ENCODE measurements at places on chromosomes 2 and 18.
A peak's percentile ranks its signal among the peaks of the same experiment; 100 is the strongest.

DNA sequence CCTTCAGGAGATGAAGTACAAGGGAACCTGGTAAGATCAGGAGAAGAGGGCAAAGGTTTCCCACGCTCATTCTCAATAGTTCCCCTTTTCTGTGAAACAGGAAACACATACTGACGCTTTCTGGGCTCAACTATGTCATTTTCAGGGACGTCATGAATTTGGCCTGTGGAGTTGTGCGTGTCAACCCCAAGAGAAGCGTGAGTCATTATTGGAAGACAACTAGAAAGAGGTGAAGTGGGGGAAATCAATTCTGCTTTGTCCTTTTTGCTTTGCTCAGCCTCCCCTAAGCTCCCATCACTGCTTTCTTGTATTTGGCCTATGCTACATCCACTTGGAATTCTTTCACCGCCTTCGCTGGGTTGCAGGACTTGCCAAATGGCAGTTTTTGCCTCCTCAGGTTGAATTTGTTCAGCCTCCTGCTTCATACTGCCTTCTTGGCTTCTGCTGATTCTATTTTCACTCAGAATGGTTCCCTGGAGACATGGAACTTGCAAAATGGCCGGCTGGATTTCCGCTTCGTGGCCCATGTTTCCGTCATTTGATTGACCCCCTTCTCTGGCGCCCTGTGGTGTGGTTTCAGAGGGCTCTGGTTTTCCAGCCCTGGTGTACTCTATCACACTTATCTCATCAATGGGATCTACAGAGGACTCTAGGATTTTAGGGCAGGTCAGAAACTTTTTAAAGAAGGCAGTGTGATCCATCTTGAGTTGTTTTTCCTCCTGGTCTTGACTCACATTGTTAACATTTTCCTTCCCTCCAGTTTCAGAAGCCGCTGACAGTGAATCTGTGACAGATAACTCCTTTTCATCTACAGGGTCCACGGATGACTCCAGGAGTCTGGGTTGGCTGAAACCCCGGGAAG, 93.3 kb downstream of the ALPK2 start:
- peak; percentile 44 for DNase-seq

DNA sequence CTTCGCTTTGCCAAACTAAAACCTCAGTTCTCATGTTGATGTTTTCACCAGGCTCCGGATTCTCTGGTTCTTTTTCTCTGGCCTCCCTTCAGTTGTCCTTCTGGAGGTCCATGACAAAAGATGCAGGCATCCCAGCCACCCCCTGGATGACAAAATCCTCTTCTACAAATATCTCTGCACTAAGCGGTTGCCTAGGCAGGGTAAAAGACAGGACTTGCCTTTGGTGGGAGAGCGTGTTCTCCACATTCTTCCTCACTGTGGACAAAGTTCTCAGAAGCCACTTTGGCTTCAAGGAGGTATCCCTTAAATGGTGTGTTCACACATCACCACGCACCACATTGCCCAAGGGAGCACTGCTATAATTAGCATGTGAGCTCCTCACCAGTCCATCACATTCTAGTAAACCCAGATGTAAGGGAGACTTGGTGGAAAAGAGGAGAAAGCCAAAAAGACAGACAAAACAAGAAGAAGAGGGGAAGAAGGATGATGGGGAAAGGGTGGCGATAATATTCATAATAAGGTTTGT, 23.6 kb upstream of the MRPL33 start:
- no peak for DNase-seq

- peak; percentile 98 for DNase-seq
These were observed 9.8 kb downstream of the MALL start for GRCh38 chr2:110105608-110106467.

GRCh38 chr2:62478093-62478580, 27.9 kb downstream of the TMEM17 start:
- peak; percentile 49 for DNase-seq

DNA sequence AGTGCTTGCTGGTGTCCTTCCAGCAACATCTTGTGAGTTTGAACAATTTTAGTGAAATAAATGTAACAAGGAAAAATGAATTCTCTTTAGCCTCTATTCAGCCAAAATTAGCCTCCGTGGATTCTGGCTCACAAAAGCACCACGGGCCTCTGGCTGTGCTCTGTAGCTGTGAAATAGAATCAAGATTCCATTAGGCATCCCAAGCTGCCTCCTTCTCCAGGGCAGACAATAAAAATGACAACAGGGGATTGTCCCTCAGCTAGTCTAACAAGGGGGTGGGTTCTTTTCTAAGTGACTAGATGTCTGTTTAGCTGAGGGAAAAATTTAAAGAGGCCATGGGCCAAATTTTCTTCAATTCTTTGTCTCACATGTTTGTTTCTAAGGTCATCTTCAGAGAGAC, 254.7 kb upstream of the FIGN start:
- DNase-seq = no peak

DNA sequence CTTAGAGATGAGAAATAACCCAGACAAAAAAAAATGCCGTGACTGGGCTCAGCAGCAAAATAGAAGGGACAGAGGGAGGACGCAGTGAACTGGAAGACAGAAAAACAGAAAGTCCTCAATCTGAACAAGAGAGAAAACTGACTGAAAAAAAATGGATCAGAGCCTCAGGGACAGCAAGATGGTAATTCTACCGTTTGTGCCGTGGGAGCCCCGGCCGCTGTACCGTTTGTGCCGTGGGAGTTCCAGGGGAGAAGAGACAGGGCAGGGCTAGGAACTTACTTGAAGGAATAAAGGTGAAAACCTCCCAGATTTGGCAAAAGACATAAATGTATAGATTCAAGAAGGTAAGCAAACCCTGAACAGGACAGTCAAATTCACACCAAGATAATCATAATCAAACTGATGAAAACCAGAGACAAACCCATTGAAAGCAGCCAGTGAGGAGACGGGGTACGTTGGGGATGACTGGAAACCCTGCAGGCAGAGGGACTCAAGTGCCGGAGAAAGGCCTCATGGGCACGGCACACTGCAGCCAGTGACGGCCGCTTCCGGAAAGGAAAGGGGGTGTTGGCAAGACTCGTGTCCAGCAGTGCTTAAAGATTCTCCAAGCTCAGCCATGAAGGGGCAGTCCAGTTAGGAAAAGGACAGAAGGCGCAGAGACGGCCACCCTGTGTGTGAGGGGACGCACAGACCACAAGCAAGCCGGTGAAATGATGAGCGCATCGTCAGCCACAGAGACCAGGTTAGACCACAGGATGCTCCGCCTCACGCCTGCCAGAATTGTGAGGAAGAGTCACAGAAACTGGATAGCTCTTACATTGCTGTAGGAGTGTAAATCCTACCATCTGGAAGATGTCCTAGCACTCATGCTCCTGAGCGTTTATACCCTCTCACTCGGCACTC, 40.0 kb upstream of the NFATC1 start:
- DNase-seq = no peak

DNA sequence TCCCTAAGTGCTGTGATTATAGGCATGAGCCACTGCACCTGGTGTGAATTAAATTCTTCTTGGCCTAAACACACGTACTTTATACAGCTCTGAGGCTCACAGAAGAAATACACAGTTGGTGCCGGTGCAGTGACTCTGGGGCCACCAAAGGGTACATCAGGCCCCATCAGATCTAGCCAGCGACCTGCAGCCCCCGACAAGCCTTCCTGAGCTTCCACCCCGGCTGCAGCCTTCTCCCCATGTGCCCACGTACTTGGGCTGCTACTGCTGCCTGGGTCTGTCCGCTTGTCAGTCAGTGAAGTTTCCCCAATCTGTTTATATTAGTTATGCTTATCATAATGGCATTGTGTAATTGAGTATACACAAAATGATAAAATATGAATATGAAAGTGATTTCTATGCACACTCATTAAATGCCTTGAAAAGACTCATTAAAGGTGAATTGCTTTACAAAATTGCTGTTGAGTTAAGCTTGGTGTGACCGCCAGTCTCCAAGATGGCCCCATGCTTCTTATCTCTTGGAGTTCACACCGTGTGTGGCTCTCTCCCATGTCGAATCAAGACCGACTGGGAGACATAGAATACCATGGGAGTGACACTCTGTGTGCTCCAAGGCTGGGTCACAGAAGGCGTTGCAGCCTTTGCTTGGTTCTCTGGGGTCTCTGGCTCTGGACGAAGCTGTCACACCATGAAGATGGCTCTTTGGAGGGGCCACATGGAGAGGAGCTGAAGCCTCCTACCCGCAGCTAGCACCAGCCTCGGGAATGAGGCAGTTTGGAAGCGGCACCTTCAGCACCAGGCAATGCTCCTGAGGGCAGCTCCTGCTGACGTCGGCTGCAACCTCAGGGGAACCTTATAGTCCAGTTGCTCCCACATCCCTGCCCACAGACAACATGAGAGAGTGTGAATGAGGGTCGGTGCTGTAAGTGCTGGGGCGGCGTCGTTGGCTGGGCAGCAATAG, 29.2 kb upstream of the HPCAL1 start:
- DNase-seq = no peak

DNA sequence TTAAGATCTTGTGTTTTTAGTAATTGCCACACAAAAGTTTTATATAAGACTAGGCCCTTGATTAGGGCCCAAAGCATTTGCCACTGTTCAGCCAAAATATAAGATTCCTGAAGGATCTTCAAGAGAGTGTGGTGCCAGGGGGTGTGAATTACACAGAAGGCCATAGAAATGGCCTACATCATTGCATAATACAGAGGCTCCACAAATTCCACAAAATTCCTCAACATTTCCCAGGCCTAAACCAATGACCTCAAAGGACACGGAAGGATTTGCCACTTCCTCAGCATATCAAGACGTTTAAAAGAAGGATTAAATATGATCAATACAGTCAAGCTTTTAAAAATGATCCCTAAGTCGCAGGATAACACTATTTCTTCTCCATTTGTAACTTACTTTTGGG, 24.1 kb downstream of the COL6A3 start:
- DNase-seq = no peak

DNA sequence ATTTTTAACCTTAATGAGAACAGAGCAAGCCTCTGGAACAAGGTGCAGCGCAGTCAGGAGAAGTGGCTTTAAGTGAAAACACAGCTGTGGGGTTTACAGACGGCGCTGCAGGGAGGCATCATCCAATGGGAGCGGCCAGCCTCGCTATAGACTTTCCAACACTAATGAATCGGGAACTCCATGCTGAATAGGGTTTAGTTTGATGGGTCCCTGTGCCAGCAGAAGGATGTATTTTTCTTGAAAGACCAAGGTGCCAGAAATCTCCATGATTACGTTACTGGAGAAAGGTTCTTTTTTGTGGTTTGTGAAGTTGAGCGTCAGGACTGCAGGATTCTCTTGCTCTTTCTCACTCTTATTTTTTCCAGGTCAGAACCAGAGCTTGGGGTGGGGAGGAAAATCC, 87.9 kb upstream of the ALPP start:
- DNase-seq = no peak

- DNase-seq = no peak
These were observed 171.0 kb upstream of the REV1 start for GRCh38 chr2:99660616-99661406.

DNA sequence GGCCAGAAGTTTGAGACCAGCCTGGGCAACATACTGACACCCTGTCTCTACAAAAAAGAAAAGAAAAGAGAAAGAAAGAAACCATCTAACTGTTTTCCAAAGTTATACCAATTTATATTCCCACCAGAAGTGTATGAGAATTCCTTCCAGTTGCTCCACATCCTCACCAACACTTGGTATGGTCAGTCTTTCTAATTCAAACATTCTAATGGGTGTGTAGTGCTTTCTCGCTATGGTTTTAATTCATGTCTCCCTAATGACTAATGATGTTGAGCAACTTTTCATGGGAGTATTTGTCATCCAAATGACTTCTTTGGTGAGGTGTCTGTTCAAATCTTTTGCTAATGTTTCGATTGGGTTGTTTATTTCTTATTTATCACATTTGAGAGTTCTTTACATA, 10.5 kb upstream of the B3GNT7 start:
- DNase-seq = peak; percentile 28

DNA sequence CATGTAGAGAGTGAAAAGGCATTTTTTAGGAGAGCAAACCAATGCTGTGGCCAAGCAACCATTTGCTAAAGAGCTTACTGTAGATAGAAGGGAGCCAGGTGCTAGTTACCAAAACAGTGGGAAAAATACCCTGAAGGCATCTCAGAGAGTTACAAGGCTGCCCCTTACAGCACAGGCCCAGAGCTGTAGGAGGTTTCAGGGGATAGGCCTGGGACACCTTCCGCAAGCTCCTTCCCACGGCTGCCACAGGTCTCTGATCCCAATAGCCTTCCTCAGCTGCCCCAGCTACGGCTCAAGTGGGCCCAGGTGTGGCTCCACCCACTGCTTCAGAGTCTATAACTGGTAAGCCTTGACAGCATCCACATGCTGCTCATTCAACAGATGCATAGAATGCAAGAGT, 18.2 kb upstream of the PPM1B start:
- DNase-seq = no peak

DNA sequence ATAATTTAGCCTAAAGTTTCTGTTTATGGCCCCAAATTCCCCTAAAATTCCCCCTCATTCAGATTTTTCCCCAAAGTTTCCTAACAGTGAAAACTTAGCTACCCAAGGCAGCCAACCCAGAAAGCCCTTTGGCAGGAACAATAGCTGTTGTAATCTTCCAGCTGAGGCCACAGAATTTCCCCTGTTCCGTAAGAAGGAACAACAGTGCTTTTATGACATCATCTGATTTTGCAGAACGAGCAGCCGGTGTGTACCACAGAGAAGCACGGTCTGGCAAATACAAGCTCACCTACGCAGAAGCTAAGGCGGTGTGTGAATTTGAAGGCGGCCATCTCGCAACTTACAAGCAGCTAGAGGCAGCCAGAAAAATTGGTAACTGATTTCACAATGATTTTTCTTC, 6.3 kb downstream of the TNFAIP6 start:
- no peak for DNase-seq

GRCh38 chr2:11669454-11670291, at the start of gene NTSR2:
Gene NTSR2 (minus strand): TSS chr2:11670195. CDS start chr2:11670129, 66 bp downstream.
- DNase-seq = no peak

- no peak for DNase-seq
These were observed 362.8 kb downstream of the CBLN2 start for GRCh38 chr18:72181241-72181764.

GRCh38 chr2:187985195-187985594, 306.5 kb upstream of the GULP1 start:
- DNase-seq = no peak

GRCh38 chr2:154554046-154554445, 144.4 kb upstream of the KCNJ3 start:
- no peak for DNase-seq

- no peak for DNase-seq
These were observed 45.5 kb downstream of the SLC14A2 start for GRCh38 chr18:45660746-45661145.

- no peak for DNase-seq
These were observed 90.8 kb upstream of the MGAT4A start for GRCh38 chr2:98821629-98822135.

- DNase-seq = peak; percentile 32
These were observed 295.5 kb downstream of the ZNF521 start for GRCh38 chr18:25056429-25056828.

DNA sequence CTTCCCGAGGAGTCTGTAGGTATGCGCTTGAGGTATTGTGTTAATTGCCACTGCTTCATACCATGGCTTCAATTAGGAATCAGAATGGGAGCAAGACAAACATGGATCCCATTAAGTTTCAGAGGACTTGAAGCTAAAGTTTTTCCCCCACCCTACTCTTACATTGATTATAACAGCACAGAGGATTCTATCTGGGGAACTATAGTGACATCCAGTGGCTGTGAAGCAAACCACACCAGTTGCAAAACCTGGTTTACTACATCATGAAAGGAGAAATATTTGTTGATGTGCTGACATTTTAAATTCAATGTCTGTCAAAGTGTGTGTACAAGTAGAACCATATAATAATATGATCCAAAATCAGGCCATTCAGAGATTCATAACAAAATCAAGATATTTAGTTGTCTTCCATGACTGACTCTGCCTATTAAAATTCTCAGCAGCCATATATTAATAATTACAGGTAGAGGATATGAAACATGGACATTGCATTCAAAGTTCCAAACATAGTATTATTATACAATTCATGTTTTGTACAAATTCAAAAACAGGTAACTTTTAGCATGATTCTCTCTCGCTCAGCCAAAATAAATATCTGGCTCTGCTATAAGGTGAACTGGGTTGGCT, 82.9 kb downstream of the GRB14 start:
- peak; percentile 34 for DNase-seq
